ENCODE measurements at places on chromosomes 5 and 9.

DNA sequence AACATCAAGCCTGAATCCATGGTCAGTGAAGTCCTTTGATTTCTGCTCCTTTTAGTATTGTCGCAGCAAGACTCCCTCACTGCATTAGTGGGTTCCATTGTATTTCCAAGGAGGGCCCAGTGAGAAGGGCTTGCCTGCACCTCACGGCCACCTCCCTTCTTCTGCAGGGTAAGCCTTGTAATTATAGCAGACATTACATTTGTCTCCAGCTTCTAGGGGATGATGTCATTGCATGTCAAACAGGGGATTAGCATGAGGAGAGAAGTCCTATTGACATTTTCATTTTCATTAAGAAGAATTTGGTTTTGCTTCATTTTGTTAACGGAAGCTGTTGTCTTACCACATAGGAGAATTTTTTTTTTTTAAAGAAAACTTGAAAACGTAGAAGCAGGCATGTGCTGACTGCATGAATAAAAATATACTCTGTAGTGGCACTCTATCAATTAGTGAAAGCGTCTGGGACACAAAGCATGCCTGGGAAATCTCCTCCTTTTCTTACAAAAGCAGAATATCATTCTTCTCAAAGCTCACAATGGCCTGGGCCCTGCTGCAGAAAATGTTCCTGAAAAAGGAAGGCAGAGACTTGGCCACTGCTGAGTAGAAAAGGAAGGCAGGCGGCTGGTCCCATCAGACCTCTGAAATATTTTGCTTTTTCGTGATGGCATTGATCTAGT, 27.1 kb downstream of the MAP1B start:
- peaks cover 5% of the 10 kb centered on the region for H3K4me1 ChIP-seq
- peak overlapping the region; percentile 49 for H3K27ac ChIP-seq
- H3K27me3 ChIP-seq: no peaks in the 10 kb centered on the region
- DNase-seq: no peak

GRCh38 chr5:11443831-11444230, 460.4 kb downstream of the CTNND2 start:
- H3K27ac ChIP-seq: no peak overlapping the region
- H3K4me1 ChIP-seq: peaks cover 6% of the 10 kb centered on the region

DNA sequence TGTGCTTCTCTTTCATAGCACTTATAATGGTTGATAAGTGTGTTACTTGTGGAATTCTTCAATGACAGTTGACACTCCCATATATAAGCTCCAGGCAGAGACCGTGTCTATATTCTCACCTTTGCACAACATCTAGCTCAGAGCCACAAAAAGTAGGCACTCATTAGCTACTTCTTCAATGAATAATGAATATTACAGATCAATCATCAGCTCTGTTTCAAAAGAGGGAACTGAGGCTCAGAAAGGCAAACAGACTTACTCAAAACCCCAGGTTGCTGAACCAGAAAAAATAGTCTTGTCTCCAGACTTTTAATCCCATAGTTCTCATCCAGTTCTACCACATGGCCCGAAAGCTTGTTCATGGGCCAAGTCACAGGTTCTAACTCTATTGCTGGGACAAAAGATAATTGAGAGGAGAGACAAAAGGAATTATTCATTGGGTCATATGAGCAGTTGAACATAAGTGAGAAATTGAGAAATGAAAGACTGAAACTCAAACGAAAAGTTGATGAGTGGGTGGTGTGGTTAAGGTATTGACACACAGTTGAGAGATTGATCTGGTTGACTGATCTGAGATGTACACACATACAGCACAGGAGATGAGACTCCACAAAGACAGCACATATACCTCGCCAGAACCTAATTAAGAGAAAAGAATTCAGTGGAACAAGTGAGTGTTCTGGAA, 381.6 kb downstream of the EFNA5 start:
- DNase-seq: no peak
- peaks cover 10% of the 10 kb centered on the region for H3K4me1 ChIP-seq
- H3K27ac ChIP-seq: no peak overlapping the region
- H3K27me3 ChIP-seq: peaks cover 3% of the 10 kb centered on the region
- H3K36me3 ChIP-seq: no peaks in the 10 kb centered on the region

DNA sequence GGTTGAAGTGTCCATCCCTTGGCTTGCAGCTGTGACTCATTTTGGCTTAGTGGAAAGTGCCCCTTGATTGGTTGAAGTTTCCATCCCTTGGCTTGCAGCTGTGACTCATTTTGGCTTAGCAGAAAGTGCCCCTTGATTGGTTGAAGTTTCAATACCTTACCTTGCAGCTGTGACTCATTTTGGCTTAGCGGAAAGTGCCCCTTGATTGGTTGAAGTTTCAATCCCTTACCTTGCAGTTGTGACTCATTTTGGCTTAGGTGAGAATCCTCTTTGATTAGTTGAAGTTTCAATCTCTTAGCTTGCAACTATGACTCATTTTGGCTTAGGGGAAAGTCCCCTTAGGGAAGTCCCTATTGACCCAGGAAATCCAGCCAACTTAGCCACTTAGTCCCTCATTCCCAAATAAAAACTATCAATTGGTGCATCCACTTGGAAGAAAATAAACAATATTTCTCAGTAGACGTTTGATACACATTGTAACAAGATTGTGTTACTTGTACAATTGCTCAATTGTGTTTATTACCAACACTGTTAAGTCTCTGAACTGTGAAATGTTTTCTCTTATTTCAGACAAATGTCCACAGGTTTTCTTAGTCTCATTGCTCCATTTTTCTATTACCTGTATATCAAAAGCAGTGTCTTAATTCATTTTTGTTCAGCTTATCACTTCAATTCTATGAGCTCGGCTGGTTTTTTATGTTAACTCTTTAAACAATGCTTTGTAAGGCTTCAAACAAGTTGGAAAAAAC, 2308.8 kb upstream of the ACO1 start:
- H3K27ac ChIP-seq: no peak overlapping the region
- H3K4me1 ChIP-seq: no peaks in the 10 kb centered on the region
- H3K27me3 ChIP-seq: peaks cover 4% of the 10 kb centered on the region
- DNase-seq: no peak
- no peak overlapping the region for H3K4me3 ChIP-seq
- H3K36me3 ChIP-seq: no peaks in the 10 kb centered on the region
